Activated naive CD4-positive, alpha-beta T cell (primary cell): ENCODE measurements at places on chromosomes 7 and 10.

GRCh38 chr10:116103668-116104067, 169.3 kb downstream of the GFRA1 start:
- DNase-seq: no peak

- DNase-seq: no peak
Measured at GRCh38 chr7:2732959-2733584, 45.1 kb downstream of the AMZ1 start.

- DNase-seq: no peak
Measured at GRCh38 chr10:112360308-112361270, 13.3 kb upstream of the ACSL5 start.

DNA sequence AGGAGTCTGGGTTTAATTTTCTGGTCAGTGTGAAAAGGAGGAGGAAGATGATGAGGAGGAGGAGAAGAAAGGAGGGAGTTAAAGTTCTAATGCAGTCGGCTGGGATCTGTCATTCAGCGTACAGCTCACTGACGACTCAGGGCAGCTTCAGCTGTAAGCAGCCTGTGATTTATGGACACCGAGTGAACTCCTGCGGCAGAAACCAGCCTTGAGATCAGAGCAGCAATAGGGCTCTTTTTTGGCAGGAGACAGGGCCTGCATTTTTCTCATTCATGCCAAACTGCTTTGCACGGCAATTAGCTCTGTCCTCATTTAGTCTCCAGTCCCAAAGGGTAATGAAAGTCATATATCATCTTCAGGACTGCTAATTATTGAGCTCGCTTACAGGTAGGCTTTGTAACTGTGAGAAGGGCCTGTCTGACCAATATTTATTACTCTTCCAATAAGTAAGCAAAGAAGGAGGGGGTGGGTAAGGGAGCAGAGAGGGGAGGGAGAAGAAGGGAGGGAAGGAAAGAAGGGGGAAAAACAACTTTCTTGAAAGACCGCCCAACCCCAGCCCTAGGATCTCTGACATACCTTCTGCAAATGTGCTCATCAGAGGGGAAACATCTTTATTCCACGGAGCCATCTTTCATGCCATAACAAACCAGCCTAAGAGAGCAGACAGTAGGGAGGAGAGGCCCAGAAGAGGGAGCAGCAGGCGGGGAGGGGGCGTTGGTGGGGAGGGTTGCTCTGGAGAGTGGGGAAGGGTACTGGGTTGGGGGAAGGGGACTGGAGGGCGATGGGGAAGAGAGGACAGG, 48.1 kb upstream of the COMTD1 start:
- DNase-seq: no peak

- no peak for DNase-seq
Measured at GRCh38 chr7:111261496-111261895, 170.6 kb downstream of the LRRN3 start.

- no peak for DNase-seq
Measured at GRCh38 chr10:44292390-44293002, 92.4 kb downstream of the CXCL12 start.

DNA sequence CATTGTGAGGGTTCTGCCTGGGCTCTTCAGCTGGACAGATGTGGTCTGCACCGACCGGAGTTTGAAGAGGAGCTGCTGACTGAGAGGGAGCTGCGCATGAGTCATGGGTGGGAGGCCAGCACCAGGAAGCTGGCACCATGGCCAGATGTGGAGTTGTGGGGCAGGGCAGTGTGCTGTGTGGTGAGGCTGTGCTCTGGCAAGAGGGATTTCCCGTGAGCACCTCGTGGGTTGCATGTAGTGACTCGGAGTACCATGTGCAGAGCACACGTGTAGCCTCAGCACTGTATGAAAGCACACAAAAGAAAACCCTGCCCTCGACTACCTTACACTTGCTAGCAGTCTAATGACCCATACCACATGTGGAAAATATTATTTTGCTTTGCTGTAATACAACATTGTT, 103.4 kb downstream of the WNT2 start:
- DNase-seq: no peak
